Right cardiac atrium (tissue), 5 donors: ENCODE measurements at places on chromosomes 13 and 19. TPM values are rescaled to one million over a fixed set of nuclear protein-coding genes. Genes with fewer than 3 reads are reported as not detected.
A peak's percentile ranks its signal among the peaks of the same experiment; 100 is the strongest.

The C13orf42 gene
- not detected for total RNA-seq

The GTF3A gene
- 201 TPM for total RNA-seq

- peak; percentile 61 for DNase-seq
Observed at GRCh38 chr19:54439174-54439851, 9.7 kb upstream of the LENG8 start.

- DNase-seq, result no peak
Observed at GRCh38 chr19:6250909-6251308, 28.9 kb downstream of the MLLT1 start.

- DNase-seq, result no peak
Observed at GRCh38 chr19:35793381-35794165, 18.2 kb downstream of the ARHGAP33 start.
